NCI-H187 treated with DMSO at 0.1 percent for 48 hours (cell line): ENCODE measurements at places on chromosomes 16 and 17.

- no peak for DNase-seq
Observed at GRCh38 chr17:34570506-34570905, 8.9 kb upstream of the TMEM132E start.

DNA sequence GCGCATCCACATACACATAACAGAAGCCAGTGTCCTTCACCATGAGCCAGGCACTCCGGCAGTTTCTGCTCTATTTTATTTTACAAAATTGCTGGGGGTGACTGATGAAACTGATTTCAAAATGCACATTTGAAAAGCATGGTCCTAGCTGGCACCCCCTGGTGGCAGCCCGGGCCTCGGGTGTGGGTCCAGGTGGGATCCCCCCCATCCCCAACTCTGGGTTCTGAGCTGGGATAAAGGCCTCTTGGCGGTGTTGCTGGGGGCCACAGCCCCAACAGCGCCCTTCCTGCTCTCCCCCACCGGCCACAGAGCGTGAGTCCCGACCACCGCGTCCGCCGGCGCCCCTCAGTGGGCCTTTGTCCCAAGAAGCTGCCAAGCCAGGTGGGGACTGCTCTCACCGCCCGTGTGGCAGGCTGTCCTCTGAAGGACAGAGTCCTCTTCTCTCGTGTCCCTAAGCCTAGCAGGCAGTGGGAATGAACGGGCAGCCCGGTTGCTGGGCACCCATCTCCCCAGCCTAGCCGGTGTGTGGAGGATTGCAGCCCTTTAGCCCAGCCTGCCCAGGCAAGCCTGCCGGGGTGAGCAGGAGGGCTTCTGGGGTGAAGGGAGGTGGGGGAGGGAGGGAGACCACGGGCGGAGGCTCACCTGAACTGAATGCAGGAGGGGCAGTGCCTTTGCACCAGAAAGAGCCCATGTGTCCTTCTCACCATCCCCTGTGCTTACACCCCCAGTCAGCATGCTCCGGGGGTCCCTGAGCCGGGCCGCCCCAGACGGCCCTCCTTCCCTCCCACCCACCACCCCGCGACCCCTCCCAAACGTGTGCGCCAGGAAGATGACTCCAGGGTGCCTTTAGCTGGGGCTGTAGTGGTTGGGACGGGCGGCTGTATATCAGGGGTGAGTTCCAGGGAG is 898 bp downstream of the SNAI3 start:
- DNase-seq, result no peak

DNA sequence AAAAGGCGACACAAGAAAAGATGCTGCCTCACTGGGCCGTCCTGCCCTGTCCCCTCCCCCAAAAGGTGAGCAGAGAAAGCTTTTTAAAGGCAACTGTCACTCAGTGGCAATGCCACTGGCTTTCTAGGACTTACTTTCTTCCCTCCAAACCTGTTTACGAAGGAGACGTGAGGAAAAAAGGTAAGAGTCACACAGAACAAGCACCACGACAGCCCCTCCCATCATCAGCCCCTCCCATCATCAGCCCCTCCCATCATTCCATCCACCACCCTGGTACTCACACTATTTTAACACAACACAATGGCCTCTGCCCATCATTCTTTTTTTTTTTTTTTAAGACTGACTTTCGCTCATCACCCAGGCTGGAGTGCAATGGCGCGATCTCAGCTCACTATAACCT is 77.1 kb downstream of the NXN start:
- DNase-seq, result no peak

- DNase-seq, result no peak
Observed at GRCh38 chr16:82761236-82761635, 134.5 kb downstream of the CDH13 start.

- no peak for DNase-seq
Observed at GRCh38 chr17:48842746-48843145, 11.9 kb downstream of the CALCOCO2 start.

- no peak for DNase-seq
Observed at GRCh38 chr17:12230481-12231354, 210.0 kb downstream of the MAP2K4 start.

- no peak for DNase-seq
Observed at GRCh38 chr16:60582528-60582927, 1453.7 kb downstream of the CDH8 start.

DNA sequence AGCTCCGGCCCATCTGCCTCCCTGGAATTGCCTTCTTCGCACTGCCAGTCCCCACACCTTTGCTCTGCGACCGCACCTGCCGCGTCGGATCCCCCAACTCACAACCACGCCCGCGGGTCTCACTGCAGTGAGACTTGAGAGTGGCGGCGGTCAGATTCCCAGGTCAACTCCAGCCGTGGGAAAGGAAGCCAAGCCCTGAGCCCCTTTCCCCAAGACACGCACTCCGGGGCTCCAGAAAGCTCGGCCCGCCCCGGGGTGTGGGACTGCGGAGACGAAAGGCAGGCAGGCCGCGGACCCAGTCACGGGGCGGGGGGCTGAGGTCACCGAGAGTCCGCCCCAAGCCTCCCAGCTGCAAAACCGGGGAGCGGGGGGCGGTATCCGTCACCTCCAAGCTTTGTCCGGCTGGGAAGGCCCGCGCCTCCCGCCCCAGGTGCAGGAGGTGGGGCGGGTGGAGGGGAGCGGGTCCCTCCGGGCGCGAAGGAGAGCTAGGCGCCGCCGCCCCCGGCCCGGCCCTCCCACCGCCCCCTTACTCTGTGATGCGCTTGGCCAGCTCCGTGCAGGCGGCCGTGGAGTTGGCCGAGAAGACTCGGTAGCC is 615 bp downstream of the PRPSAP1 start:
- DNase-seq, result no peak

- DNase-seq, result no peak
Observed at GRCh38 chr17:65509032-65509431, 52.4 kb downstream of the AXIN2 start.

DNA sequence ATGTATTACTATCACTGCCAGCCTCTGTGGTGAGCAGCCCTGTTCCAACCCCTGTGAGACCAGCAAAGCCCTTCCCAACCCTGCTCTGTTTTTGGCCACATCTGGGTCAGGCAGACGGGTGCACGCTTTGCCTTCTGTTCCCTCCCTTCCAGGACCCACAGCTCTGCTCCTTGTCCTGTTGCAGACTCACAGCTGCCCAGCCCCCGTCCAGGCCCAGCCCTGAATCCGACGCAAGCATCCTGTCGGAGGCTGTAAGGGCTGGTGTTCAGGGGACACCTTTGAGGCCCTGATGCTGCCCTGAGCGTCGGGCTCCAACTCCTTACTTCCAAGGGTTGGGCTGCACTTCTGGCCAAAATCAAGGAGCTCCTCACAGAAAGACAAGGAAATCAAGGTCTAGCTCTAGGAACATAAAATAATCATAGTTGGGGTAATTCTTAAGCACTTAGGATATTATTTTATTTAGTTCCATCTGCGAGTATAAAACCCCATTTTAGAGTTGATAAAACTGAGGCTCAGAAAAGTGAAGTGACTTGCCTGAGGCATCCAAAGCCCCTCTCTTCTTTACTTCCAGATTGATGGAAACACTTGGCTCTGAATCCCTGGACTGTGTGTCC is 14.3 kb upstream of the SRCIN1 start:
- no peak for DNase-seq

DNA sequence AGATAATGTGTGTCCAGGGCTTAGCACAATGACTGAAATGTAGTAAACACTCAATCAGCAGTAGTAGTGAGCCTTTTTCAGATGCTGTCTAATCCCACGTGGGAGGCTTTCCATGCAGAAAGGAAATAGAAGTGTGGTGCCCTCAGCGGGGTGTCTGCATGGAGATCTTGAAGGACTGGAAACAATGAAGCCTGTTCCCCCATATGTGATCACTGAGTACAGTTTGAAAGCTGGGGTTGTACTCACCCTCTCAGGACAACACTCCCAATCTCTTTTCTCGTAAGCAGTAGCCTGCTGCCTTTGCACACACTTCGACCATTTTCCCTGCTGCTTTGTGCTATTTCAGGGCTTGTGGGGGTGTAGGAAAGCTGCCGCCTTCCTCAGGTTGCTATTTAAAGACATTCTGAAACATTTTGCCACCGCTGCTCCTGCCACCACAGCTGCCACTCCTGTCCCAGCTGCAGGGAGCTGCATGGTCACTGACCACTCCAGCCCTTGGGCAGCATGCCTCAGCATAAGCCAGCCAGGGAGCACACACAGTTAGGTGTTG is 40.6 kb upstream of the HAS3 start:
- no peak for DNase-seq

- DNase-seq, result no peak
Observed at GRCh38 chr16:87384162-87384874, 742 bp upstream of the FBXO31 start.

- no peak for DNase-seq
Observed at GRCh38 chr16:2752850-2753732, 653 bp downstream of the SRRM2 start.

DNA sequence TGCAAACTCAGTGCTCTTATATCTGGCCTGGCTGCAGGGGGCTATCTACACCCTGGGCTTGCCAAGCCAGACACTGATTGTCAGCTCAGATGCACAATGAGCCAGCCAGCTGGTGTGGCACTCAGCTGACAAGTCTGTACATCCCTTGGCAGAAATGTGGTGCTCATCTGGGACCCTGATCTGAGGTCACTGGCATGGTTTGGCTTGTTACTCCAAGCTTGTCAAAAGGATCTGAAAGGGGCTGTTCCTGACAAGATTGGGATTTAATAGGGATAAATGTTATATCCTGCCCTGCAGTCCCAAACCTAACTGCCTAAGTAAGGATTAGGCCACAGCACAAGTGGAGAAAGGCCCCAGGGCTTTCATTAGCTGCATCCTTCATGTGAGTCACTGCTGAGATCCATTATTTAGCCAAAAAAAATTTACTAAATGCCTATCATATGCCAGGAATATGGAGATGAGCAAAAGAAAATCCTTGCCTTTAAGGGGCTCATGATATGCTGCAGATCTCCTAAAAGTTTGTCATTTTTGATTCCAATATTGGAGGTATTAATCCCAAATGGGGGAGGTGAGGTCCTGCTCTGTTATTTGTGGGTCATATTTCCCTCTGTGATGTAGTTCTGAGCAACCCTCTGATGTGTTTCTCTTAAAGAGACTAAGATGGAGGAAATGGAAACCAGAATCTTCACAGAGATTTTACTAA is 6.3 kb downstream of the SLC6A2 start:
- no peak for DNase-seq

GRCh38 chr16:29757950-29758466 is 12.2 kb upstream of the C16orf54 start:
- no peak for DNase-seq

DNA sequence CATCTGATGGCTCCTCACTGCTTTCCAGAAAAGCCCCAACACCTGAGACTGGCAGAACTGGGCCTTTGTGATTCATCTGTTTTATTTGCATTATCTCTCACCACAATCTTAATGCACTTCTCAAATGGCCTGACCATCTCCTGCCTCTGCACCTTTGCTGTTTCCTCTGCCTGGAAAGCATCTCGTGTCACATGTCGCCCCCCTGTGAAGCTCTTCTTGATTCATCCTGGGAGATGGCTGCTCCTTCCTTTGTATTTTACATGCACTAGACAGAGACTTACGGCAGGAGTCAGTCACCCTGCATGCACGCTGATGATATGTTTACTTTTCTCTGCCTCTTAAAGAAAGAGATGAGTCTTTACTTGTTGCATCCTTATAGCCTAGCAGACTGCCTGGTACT is 30.0 kb downstream of the HNF1B start:
- DNase-seq, result peak; percentile 51

DNA sequence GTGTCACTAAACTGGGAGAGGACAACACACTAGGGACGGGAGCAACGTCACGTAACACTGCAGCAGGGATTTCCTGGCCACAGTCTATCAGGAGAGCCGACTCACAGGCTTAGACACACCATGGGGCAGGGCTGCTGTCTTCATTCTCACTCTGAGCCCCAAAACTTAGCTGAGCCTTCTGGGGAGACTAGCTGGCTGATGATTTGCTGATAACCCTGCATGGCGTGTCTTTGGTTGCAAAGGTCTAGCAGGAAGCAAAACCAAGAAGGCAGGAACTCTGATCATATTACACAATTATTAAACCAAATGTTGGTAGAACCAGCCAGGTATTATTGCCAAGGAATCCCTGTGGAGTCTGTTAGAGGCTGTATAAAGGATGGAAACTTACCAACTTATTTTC is 345.0 kb downstream of the SLC39A11 start:
- no peak for DNase-seq

- no peak for DNase-seq
Observed at GRCh38 chr16:17465460-17465859, 5.3 kb downstream of the XYLT1 start.

DNA sequence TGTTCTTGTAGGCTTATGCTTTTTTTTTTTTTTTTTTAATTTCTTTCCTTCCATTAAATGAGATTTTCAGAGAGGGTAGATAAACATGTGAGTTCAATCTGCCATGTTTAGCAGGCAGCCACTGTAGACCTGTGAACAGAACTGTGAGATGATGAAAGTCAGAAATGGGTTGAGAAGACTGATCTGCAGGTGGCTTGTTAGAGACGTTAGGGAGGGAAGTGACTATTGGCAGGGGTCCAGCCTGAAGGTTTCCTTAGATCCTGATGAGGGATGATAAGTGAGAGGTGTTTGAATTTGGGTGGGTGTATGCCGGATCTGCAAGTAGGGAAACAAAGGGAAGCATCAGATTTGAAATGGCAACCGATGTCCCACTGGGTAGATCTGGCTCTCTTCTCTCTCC is 157.8 kb downstream of the HS3ST3B1 start:
- DNase-seq, result no peak

DNA sequence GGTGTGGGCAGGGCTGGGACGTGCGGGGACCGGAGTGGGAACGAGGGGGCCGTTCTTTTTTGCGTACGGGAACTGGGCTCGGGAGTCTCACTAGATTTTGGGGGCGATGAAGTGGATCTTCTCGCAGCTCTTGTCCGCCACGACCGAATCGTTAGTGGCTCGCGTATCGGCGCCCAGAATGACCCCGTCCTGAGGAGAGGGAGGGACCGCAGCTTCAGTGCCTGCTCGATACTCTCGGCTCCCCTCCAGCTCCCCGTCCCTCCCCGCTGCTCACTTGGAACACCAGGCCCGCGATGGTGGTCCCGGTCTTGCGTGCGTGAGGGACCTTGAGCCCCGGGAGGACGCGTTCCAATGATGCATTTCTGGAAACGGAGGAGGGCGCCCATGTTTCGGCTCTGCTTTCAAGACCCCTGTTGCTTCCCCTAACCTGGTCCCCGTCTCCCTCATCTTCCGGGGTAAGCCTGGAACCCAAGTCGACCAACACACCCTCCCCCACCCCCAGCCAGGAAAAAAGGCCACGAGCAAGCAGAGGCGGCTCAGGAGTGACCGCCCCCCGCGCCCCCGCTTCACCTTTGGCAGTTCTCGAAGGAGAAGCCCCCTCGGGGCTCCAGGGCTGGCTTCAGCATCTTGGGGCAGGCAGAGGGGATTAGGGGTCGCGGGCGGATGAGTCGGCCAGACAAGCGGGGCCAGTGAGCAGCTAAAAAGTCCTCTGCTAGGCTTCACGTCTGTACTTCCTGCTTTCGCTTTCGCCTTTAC is at the start of gene PSMB10:
Gene PSMB10, minus strand, starts transcription at position 727 of the 756 bp plus-strand sequence. Its CDS starts 101 bp downstream, at position 626.
- no peak for DNase-seq

- DNase-seq, result no peak
Observed at GRCh38 chr17:394718-395095, 42.1 kb upstream of the RPH3AL start.

- no peak for DNase-seq
Observed at GRCh38 chr17:80089762-80090161, 11.6 kb upstream of the GAA start.

GRCh38 chr16:85838876-85839585 is 39.5 kb downstream of the COX4I1 start:
- DNase-seq, result no peak

GRCh38 chr17:61390479-61390791 is 9.2 kb upstream of the TBX2 start:
- DNase-seq, result no peak

GRCh38 chr16:72858665-72859493 is 189.0 kb downstream of the ZFHX3 start:
- DNase-seq, result no peak
